Stimulated activated CD4-positive, alpha-beta T cell treated with anti-CD3 and anti-CD28 coated beads, Interleukin-1b, Interleukin-23, amount 100 ng/mL, for 1 hour (primary cell): ENCODE measurements at places on chromosomes 6 and 20.

DNA sequence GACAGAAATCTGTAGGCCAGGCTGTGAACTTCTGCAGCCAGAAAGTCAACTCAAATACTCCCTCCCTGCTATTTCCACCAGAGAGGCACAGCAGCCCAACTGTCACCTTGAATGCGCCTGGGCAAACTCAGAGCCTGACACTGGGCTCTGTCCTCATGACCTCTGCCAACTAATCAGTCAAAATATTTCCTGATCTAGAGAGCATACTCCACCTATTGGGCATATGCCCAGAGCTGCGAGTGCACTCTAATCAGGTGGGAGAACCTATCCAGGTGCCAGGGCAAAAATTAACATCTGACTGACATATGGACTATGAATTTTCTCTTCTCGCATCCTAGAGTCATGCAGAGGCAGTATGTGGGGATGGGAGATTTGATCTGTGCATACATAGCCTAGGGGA lies 406.3 kb upstream of the RUNX2 start:
- no peak for DNase-seq

GRCh38 chr6:105880030-105880492 lies 206.1 kb upstream of the PRDM1 start:
- DNase-seq = no peak

GRCh38 chr6:130797061-130797460 lies 30.1 kb upstream of the SMLR1 start:
- no peak for DNase-seq

- DNase-seq = no peak
Observed at GRCh38 chr6:46720401-46720800, 14.8 kb downstream of the PLA2G7 start.

DNA sequence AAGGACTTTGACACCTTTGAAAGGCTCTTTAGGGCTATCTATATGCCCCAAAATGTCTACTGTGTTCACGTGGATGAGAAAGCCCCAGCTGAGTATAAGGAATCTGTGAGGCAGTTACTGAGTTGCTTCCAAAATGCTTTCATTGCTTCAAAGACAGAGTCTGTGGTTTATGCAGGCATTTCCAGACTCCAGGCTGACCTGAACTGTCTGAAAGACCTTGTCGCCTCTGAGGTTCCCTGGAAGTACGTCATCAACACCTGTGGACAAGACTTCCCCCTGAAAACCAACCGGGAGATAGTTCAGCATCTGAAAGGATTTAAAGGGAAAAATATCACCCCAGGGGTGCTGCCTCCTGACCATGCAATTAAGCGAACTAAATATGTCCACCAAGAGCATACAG lies 65.2 kb downstream of the GCNT2 start:
- no peak for DNase-seq

DNA sequence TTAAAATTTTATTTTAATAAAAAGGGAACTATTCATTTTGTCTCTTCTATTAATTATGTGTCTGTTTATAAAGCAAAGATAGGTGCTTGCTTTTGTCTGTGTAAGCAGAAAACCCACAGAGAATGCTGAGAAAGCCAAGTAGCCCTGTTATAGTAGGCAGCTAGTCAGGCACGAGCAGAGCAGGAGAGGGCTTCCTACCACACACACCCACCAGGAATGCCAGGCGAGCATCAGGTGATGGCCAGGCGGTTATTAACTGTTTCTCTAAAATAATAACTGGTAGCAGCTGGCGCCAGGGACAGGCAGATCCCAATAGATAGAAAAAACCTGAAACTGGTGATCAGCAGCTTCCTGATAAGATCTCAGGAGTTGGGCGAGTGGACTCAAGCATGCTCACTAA lies 15.7 kb downstream of the C6orf15 start:
- no peak for DNase-seq
